NCI-H2081 treated with DMSO at 0.1 percent for 48 hours (cell line): ENCODE measurements at places on chromosomes 1 and 21.

DNA sequence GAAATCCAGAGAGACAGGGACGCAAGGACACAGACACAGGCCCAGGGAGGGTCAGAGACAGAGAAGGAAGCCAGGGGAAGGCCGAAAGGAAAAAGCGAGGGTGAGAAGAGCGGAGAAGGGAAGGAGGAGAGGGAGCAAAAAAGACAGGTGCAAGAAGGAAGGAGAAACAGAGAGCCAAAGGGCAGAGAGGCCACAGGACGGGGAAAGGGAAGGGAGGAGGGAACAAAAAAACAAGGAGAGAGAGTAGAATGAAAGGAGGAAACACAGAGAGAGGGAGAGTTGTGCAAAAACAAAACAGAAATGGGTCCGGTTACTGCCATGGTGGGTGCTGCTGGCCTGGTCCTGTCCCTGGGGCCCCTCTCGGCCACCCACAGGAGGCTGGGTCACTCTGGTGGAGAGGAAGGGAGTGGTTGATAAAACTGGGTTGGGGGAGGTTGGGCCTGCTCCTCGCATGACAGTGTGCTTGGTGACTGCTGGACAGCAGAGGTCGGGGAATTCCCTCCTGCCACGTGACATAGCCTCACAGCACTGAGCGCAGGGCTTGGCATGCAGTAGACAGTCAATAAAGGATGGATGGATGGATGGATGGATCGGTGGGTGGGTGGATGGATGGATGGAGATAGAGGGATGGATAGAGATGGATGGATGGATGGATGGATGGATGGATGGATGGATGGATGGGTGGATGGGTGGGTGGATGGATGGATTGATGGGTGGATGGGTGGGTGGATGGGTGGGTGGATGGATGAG is 64.8 kb downstream of the RAP1GAP start:
- no peak for DNase-seq

DNA sequence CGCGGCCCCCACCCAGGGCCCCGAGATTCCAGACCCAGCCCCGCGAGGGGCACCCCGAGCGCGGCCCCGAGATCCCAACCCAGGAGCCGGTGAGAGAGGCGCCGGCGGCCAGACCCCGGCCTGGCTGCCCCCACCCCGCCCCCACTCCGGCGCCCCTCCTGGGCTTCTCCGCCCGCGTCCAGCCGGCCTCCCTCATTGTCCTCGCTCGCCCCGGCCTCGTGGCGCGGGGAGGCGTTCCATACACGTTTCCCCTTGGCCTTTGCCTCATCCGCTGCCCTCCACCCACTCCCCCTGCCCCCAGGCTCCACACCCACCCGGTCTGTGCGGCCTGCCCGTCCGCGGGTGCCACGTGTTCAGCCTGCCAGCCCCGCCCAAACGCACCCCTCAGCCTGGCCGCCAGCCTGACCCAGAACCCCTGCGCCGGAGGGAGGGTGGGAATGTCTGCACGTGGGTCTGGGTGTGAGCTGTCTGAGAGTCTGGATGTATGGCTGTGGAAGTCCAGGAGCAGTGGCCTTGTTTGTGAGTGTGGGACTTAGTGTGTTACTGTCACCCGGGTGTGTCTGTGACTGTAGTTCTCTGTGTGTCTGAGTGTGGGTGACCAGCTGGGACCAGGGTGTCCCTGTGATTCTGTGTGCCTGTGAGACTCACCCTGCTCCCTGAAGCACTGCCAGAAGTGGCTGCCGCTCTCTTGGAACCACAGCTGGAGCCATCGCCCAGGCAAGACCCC is 681 bp downstream of the B4GALT2 start:
- DNase-seq, result no peak

DNA sequence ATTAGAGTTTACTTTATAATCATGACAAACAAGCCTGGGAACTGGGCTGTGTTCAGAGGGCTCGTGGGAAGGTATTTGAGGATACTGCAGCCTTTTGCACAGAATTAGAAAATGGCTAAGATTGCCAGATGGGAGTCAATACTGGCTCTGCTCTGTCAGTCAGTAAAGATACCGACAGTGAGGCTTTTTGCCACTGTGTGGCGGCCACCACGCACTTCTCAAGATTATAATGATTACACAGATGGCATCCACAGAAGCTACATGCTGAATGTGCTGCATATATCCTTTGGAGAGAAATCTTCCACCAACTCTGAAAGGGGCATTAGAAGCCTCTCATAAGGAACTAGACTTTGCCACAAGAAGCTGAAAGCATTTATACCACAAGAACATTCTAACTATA is 213.4 kb upstream of the PTBP2 start:
- DNase-seq, result no peak

GRCh38 chr1:246534114-246534513 is 27.0 kb upstream of the SMYD3 start:
- no peak for DNase-seq

DNA sequence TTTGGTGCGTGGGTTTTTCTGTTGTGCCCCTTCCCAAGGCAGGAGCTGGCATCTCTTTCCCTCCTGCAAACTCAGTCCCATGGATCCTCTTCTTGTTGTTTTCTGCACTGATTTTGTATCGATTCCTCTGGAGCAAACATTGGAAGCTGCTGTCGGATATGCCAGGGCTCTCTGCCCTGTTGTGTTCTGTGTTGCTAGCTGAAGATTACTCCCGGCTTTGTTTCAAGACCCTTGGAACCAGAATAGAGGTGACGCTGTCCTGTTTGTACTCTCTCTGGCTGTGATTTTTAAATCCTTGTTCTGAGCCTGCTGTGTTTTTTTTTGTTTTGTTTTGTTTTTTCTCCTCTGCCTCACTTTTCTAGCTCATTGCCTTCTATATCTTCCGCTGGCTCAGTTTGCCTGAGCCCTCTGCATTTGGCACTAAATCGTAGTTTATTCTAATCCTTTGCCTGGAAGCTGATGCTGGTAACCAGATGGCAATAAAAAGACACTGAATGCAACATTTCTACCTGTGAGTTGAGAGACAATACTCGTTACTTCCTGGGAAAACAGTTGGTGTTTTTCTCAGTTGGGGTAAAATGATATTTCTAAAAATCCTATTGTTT is 67.0 kb downstream of the BACH1 start:
- no peak for DNase-seq

- no peak for DNase-seq
Measured at GRCh38 chr1:228370439-228370940, 36.1 kb downstream of the TRIM11 start.

DNA sequence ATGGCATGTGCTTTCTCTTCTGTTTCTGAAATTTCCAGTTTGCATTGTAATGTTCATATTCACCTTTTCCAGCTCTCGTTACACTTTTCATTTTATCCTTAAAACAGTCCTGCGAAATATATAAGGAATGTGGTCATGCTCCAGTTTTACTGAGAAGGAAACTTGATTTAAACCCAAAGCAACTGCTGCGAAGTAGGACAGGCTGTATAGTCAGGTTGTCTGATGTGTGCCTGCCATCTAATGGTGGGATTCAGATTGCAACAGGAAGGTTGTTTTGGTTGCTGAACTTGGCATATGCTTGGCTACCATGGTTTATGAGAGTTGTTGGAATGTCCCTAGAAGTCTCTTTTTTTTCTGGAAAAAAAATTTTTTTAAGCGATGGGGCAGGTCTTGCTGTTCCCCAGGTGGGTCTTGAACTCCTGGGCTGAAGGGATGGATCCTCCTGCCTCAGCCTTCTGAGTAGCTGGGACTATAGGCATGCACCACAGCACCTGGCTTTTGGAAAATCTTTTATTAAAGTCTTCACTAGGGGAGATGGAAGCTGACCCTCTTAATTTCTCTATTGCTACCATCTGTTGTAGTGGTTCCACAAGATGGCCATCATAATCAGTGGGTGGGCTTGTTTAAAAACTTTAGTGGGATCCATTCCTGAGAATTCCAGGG is 86.9 kb downstream of the UCK2 start:
- DNase-seq, result peak; percentile 36

DNA sequence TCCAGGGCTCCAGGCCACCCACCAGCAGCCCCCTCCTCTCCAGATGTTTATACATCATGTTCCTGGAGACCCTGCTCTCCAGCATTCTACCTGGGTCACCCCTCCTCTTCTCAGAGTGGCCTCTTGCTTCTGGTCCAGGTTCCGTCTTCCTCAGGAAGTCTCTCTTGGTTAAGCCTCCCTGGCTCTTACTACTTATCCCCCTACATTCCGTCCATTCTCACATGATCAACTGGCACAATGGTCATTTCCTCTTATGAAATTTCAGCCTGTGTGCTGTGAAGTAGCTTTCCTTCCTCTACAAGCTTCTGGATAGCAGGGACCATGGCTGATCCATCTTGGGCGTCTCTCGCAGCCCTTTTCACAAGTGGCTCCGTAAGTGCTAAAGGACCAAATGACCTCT is 33.9 kb upstream of the ATP2B4 start:
- DNase-seq, result no peak

- no peak for DNase-seq
Measured at GRCh38 chr1:63892632-63893395, 119.0 kb downstream of the ROR1 start.

GRCh38 chr1:27361553-27361952 is 5.2 kb downstream of the MAP3K6 start:
- no peak for DNase-seq

- no peak for DNase-seq
Measured at GRCh38 chr1:59237900-59238299, 59.0 kb upstream of the FGGY start.

DNA sequence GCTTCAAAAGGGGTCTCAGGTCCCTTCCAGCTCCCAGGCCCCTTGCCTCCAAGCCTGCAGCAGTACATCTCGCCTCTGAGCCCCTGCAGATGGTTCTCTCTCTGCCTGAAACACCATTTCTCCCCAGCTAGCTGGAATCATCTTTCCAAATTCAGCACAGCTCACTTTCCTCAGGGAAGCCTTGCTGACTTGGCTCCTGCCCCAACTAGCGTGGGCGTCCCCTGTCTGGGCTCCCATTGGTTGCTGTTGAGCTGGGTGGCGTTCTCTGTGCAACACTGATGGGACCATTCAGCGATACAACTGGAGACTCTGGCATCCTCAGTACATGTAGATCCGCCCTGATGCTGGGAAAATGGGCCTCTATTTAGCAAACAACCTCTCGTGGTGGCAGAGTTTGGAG is 141.3 kb upstream of the IGSF21 start:
- no peak for DNase-seq

DNA sequence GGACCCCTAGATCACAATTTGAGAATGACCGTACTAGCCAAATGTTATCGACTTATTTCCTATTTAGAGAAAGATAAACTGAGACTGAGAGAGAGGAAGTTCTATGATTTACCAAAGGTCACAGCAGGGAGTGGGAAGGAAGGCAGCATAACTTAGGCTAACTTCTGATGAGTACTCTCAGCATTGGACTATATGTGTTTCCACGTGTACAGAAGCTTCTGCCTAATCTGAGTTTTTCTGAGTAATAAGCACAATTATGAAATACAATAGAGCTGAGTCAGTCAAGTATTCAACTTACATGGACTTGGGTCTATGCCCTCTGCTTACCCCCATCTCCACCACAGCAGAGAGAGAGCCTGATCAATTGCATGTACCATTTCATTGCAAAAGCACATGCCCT is 88.1 kb upstream of the HIVEP3 start:
- DNase-seq, result no peak

DNA sequence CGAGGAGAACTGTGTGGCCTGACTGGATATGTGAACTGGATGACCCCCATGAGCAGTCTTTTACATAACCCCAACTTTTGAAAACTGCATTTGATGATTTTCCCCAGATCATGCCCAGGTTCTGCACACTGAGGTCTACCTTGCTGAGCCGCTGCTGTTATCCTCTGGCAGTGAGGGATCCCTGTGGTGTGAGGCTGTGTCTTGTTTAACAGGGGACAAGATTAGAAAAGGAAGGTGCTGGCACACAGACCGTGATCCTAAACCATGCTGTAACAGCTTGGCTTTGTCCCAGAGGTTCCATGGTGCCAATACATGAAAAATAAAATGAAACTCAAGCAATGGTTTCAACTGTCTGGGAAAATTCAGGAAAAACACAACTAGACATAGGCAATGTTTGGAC is 134.2 kb downstream of the ZZZ3 start:
- DNase-seq, result no peak

DNA sequence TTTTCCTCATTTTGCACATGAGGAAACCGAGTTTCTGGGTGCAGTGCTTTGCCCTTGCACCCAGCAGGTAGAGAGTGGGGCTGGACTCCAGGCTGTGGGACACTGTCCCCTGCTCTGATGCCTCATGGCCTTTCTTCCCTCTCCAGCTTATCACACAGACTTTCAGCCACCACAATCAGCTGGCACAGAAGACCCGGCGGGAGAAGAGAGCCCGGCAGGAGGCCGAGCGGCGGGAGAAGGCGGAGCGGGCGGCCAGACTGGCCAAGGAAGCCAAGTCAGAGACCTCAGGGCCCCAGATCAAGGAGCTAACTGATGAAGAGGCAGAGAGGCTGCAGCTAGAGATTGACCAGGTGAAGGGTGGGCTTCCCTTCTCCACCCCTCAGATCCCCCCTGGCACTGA is 19.0 kb downstream of the KDF1 start:
- DNase-seq, result no peak

GRCh38 chr1:213287987-213288386 is 236.9 kb downstream of the RPS6KC1 start:
- no peak for DNase-seq

DNA sequence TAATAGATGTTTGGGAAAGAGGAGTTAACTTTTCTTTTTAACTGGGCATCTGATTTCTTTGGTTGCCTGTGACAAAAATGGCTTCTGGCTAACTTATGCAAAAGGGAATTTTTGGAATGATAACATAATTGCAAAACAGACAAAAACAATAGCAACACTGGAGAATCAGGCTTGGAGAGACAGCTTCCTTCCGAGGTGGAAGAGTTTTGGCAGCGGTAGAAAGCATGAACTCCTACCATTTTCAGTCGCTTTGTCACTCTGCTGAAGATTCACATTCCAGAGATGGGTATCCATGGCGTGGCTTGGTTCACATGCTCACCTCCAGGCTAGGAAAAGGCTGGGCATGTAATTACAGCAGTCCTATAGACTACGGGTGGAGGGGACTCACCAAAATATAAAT is 17.2 kb upstream of the FGGY start:
- DNase-seq, result no peak

DNA sequence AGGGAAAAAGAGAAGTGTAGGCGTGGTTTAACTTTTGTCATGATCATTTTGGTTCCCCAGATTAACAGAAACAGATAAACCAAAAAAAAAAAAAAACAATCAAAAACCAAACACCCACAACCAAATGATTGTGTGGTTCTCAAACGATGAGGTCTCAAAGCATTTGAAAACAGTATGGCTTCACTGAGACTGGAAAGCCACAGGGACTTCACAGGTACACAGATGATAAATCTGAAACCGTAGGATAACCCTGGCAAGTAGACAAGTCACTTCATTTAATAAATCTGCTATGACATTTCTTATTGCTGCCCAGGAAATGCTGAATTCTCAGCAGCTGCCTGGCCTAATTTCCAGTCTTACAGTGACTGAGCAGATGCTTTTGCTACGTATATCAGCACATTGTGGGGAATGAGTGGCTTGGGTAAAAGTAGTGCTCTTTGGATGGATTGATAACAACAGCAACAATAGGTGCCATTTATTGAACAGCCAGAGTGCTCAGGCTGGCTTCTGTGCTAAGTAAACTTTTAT is 6.1 kb downstream of the ST6GALNAC3 start:
- no peak for DNase-seq

GRCh38 chr1:24992761-24993211 is 62.7 kb upstream of the RUNX3 start:
- no peak for DNase-seq

- DNase-seq, result no peak
Measured at GRCh38 chr1:232690285-232690935, 60.5 kb upstream of the SIPA1L2 start.
